Activated CD4-positive, CD25-positive, alpha-beta regulatory T cell (primary cell): ENCODE measurements at places on chromosomes 5 and 9.

DNA sequence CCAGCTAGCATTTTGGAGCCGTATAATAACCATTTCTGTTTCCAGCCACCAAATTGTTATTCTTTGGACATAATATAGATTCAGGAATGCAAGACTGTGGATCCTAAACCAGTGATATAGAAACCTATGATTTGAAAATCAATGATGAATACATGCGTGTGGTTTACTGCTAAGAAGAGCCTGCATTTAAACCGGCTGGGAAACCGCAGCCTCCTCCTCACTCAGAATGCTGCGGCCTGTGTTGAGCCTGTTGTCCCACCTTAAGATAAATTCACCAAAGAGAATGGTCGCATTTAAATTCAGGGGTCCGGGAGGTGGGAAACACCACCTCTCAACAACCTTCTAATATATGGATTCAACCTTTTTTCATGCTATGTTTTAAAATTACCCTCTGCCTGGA lies 148.0 kb downstream of the MEF2C start:
- no peak for DNase-seq

DNA sequence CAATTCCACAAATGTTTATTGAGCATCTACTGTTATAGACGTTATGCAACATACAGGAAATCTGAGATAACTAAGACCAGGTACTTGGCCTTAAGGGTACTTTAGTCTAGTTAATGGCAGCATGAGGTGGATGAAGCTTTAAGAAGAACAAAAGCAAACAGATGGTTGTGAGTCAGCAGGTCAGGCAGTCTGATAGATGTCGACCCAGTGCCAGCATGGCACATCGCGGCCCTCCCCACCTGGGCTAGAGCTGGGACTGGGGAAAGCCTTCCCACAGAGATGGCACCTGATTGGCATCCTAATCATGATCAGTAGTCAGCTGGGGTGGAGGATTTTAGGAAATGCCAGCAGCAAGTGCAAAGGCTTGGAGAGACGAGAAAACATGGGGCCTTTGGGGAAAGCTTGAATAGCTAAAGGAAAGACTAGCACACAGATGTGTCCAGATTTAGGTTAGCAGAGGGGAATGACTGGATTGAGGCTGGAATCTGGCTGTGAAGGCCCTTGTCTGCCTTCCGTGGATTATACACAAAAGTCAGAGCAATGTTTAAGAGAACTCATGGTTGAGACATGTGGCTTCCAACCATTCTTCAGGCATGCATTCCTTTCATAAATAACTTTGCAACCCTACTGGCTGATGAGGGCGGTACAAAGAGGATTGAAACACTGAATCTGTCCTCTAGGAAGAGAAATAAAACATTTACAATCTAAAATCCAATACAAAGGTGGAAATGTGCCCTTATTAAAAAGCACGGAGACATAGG lies 395.4 kb upstream of the WWC1 start:
- DNase-seq = no peak

DNA sequence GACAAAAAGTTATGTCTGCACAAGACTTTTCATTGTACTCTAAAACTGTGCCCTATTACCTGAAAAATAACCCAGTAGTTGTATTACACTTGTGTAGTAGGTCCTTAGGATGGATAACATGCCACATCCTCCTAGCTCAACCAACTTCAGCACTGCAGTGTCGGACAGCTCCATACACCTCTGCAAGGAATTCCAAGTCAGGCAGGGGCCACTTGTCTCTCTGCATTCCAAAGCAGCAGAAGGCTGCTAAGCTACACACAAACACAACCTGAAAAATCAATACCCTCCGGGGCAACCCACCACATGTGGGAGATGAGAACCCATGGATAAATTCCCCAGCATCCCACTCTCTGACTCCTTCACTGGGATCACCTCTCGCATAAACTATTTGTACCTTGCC lies 50.2 kb downstream of the MED10 start:
- no peak for DNase-seq

DNA sequence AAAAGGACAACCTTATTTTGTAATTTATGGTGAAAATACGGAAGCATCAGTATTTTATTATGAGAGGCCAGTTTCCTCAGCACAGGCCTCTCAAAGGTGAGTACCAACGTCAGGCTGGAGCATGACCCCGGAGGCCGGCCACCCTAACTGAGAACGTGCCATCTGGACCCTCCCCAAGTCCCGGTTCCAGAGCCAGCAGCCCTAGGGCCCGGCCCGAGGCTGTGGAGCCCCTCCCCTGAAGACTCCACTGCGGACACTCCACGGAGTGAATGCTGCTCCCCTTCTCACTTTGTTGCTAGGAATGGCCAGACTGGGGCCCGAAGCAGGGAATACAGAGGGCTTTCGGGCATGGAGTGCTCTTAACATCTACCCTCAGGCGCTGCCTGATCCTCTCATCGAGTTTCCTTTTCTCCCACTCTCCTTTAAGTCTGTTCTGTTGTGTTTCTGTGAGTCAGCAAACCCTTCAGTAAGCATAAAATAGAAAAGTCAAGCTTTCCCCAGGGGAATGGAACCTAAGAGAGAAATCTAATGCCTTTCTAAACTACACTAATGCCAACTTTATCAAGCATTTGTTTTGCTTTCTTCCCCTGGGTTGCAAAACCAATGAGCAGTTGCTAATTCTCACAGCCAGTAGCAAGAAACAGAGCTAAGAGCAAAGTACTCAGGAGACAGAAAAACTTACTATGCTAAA lies 4.5 kb downstream of the BRD9 start:
- DNase-seq = no peak

DNA sequence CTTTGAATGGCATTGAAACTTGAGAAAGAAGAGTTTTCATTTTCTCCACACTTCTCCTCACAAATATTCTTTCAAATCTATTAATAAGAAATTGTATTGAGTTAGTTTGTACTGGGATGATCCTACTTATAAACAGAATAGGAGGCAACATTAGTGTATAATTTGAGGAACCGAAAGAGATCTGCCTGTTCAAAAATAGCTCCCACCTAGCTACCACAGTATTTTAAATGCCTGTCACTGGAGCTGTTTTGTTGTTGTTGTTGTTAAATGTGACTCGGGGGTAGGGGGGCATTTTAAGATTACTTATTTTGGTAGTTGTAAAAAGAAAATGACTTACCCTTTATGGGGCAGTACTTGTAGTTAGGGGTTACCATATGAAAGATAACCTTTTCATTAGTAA lies 20.1 kb upstream of the HAPLN1 start:
- DNase-seq = no peak

DNA sequence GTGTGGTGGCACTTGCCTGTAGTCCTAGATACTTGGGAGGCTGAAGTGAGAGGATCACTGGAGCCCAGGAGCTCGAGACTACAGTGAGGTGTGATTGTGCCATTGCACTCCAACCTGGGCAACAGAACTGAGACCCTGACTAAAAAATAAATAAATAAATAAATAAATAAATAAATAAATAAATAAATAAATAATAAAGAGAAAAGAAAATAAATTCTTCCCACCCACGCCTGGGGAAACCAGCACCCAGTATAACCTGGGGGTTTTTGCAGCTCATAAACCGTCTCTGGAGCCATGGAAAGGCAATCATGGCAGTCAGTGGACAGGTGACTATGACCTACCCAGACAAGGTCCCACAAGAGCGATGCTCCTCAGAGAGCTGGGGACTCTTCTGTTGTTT lies 7.9 kb downstream of the WNT8A start:
- DNase-seq = no peak

DNA sequence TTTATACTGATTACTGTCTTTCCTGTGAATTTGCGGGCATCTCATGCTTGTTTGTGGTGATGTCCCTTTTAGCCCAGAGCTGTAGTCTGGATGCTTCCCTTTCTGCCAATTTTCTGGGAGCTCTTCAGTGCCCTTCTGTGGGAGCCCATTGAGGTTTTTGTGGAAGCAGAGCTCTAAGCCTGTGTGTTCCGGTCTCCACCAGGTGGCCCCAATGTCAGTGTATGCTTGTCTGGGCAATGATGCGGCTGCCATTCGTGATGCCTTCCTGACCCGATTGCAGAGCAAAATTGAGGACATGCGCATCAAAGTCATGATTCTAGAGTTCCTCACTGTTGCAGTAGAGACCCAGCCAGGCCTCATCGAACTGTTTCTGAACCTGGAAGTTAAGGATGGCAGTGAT lies 35.1 kb downstream of the SH3GLB2 start:
- DNase-seq = no peak

GRCh38 chr5:95836544-95836943 lies 14.0 kb upstream of the GLRX start:
- no peak for DNase-seq

- DNase-seq = no peak
Observed at GRCh38 chr9:126614088-126614454, 343 bp downstream of the LMX1B start.

GRCh38 chr5:157801-158200 lies 33.5 kb upstream of the LRRC14B start:
- DNase-seq = no peak
